Fibroblast of lung (primary cell): ENCODE measurements at places on chromosomes 7 and 10.

DNA sequence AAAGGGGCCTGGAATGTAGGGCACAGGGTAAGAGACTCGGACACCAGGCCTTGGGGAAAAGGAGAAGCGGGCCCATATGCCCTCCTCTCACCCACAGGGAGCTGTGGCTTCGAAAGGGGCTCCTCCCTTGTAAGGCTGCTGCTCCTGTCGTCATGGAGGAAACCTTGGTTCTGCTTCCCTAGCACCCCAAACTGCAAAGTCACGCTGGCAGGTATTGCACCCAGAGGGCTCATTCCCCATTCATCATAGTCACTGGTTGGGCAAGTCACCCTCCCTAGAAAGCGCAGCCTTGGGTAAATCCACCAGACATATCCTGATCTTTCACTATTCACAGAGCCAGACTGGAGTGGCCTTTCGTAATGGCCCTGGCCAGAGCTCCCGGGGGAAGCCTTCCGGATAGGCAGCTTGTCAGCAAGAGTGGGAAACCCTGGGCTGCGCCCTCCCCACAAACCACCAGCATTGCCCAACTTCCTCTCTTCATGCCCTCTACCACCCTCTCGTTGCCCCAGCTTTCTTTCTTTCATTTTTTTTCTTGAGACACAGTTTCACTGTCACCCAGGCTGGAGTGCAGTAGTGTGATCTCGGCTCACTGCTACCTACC is 121.0 kb downstream of the HIP1 start:
- no peaks in the 10 kb centered on the region for H3K36me3 ChIP-seq
- DNase-seq: peak; percentile 6
- H3K4me1 ChIP-seq: no peaks in the 10 kb centered on the region
- H3K27me3 ChIP-seq: no peaks in the 10 kb centered on the region
- H3K27ac ChIP-seq: no peak overlapping the region
- H3K4me3 ChIP-seq: no peak overlapping the region

GRCh38 chr10:112213836-112214235 is 30.3 kb upstream of the GPAM start:
- H3K36me3 ChIP-seq: no peaks in the 10 kb centered on the region
- H3K4me3 ChIP-seq: no peak overlapping the region
- no peaks in the 10 kb centered on the region for H3K4me1 ChIP-seq
- no peak for DNase-seq
- no peak overlapping the region for H3K27ac ChIP-seq

DNA sequence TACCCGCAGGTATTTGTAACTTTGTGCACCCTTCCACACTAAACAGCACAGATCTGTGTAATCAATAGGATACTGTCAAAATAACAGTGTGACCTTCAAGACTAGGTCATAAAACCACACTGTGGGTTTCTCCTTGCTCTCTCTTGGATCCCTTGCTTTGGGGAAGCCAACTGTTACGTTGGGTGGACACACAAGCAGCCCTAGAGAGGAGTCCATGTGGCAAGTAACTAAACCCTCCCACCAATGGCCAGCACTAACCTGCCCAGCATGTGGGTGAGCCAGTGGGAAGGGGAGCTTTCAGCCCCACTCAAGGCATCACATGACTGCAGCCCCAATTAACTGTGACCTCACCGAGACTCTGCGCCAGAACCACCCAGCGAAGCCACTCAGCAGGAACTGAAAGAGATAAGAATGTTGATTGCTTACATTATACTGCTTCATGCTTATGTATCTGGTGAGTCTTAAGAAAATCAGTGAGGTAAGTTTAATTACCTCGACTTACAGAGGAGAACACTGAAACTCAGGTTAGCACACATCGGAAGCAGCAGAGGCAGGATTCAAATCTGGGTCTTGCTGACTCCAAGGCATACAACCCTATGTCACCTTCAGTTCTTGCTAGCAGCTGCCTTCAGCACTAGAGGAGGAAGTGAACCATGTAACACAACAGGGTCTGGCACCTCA is 9.4 kb upstream of the ZC3HAV1 start:
- no peak for DNase-seq
- no peaks in the 10 kb centered on the region for H3K4me1 ChIP-seq
- no peaks in the 10 kb centered on the region for H3K36me3 ChIP-seq

GRCh38 chr10:42935466-42935865 is 141.4 kb upstream of the RET start:
- peaks cover 6% of the 10 kb centered on the region for H3K27me3 ChIP-seq
- no peak overlapping the region for H3K4me3 ChIP-seq
- H3K36me3 ChIP-seq: no peaks in the 10 kb centered on the region
- no peaks in the 10 kb centered on the region for H3K4me1 ChIP-seq
- H3K27ac ChIP-seq: no peak overlapping the region

DNA sequence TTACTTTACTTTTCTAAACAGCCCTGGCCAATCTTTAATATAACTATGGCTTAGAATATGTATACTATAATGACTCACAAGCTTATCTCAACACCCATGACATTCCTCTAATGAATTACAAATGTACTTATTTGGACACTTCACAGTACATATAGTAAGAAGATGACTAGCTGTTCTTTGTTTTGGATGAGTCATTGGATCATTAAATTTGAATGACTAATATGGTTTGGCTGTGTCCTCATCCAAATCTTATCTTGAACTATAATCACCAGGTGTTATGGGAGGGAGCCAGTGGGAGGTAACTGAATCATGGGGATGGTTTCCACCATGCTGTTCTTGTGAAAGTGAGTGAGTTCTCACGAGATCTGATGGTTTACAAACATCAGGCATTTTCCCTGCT is 807.5 kb upstream of the SORCS1 start:
- H3K27me3 ChIP-seq: no peaks in the 10 kb centered on the region
- H3K27ac ChIP-seq: no peak overlapping the region
- H3K4me3 ChIP-seq: no peak overlapping the region
- no peaks in the 10 kb centered on the region for H3K4me1 ChIP-seq
- peak; percentile 86 for DNase-seq

DNA sequence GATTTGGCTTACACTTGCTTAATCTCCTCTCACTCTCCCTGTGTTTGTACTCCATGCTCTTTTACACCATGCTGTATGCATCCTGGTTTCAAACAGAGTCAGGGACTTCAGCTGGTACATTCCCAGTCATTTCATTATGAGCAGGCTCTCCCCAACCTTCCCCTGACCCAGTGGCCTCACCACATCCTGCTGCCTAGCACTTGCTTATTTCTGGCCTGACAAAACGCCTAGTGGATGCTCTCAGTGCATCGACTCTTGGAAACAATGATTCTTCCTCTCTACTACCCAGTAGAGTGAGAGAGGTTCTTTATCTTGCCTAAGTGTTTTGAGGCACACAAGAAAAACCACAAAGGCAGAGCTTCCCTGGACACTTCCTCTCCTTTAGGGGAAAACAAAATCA is 63.4 kb downstream of the CAV1 start:
- no peaks in the 10 kb centered on the region for H3K27me3 ChIP-seq
- DNase-seq: peak; percentile 73
- H3K36me3 ChIP-seq: no peaks in the 10 kb centered on the region

DNA sequence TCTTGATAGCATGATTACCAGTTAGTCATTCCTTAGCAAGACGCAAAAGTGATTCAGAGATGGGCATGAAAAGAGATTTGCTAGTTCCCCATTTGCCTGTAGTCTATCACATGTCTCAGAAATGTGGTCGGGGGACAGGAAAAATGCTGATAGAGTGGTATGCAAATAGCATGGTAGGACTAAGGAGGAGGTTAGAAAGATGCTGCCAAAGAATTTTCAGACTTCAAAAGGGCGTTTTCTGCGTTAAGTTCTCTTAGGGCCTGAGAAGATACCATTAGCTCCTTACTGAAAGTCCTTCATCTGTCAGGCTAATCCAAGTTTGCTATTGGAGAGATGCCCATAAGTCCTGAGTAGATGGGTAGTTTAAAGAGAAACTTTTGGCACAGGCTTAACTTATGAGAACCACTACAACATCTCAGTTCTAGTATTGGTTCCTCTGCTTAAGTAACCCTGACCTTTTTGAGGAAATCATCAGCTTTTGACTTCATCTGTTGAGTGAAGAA is 2.7 kb downstream of the CALD1 start:
- H3K36me3 ChIP-seq: peaks cover 2% of the 10 kb centered on the region
- H3K4me1 ChIP-seq: peaks cover 18% of the 10 kb centered on the region
- H3K4me3 ChIP-seq: peak overlapping the region; percentile 98
- no peak for DNase-seq
- no peaks in the 10 kb centered on the region for H3K27me3 ChIP-seq

DNA sequence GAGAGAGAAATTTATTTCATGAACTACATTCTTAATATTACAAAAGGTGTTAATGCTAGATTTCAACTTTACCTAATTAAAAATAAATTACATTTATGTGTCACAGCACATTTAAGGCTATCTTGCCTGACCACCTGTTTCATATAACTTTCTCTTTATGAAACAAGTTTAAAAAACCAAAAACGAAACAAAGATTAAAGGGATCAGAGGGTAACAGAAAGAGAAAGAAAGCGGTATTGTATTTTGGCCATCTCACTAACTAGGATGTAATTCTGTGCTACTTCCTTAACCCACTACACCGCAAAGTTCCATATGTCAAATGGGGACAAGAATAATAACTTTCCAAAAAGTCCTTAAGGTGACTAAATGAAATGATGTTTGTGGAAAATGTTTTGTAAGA is 6.3 kb upstream of the RHOBTB1 start:
- no peak for DNase-seq
- no peaks in the 10 kb centered on the region for H3K36me3 ChIP-seq
- no peaks in the 10 kb centered on the region for H3K4me1 ChIP-seq
- H3K27me3 ChIP-seq: no peaks in the 10 kb centered on the region
- H3K27ac ChIP-seq: no peak overlapping the region
- no peak overlapping the region for H3K4me3 ChIP-seq

GRCh38 chr7:33958104-33958503 is 52.8 kb downstream of the BMPER start:
- no peak overlapping the region for H3K4me3 ChIP-seq
- DNase-seq: peak; percentile 37
- H3K27ac ChIP-seq: no peak overlapping the region
- no peaks in the 10 kb centered on the region for H3K27me3 ChIP-seq

- no peak overlapping the region for H3K4me3 ChIP-seq
- peaks cover 6% of the 10 kb centered on the region for H3K4me1 ChIP-seq
- DNase-seq: no peak
Observed at GRCh38 chr7:87341441-87341840, 4.0 kb upstream of the CROT start.

DNA sequence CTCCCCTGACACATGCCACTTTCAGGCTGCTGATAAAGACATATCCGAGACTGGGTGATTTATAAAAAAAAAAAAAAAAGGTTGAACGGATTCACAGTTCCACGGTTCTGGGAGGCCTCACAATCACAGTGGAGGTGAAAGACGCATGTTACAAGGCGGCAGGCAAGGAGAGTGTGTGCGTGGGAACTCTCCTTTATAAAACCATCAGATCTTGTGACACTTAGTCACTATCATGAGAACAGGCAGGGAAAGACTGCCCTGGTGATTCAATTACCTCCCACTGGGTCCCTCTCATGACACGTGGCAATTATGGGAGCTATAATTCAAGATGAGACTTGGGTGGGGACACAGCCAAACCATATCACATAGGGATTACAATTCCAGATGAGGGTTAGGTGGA is 181.5 kb downstream of the TCERG1L start:
- H3K36me3 ChIP-seq: no peaks in the 10 kb centered on the region
- no peaks in the 10 kb centered on the region for H3K27me3 ChIP-seq
- H3K4me1 ChIP-seq: no peaks in the 10 kb centered on the region
- no peak overlapping the region for H3K4me3 ChIP-seq
- no peak overlapping the region for H3K27ac ChIP-seq
- DNase-seq: no peak

DNA sequence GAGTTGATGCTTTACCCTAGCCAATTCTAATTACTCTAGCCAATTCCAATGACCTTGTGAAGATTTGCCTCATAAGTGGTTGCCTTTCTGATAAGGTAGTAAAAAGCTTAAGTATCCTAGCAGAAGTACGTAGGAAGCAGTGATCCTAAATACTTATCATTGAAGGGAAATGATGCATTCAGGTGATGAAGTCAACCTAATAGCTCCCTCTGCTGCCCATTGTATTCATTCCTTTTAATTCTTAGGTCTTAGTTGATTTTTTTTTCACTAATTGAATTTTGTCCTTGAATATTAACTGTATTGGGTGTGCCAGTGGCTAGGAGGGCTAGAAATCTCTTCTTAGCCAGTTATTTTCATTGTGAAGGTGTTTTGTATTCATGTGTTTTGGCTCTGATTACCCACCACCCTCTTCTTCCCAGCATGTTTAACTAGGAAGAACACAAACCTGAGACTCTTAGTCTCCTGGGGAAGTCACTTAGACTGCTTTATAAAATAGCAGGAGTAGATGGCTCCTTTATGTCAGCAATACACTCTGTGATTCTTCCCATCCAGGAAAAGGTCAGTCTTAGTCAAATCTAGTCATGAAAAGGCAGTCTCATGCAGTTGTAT is 46.3 kb downstream of the PLEKHA8 start:
- no peaks in the 10 kb centered on the region for H3K27me3 ChIP-seq
- H3K27ac ChIP-seq: no peak overlapping the region
- DNase-seq: peak; percentile 70

DNA sequence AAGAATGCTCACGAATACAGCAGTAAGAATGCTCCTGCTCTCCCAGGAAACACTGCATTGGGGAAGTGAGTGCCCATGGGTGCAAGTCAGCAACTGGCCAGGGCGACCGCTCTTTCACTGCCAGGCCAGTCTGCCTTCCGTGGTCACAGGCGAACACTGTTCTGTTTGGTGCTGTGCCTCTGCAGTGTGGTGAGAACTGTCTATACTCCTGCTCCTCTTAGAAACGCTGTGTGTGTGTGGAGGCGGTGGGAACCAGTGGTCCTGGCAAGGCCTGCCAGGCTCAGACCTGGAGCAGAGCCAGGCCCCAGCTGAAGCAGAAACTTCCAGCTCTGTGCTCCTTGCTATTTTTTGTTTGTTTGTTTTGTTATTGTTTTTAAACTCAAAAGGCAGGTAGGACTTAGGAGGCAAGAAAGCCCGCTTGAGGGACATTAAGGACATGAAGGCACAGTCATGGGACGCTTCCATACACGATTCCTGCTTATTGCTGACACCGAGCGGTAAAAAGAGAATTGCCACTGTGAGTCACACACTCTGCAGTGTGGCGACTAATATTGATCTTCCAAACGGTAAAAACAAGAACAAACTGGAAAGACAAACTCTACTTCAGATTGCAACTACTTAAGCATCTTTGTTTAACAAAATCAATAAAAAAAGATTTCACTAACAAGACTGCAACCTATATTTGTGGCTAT is 430.8 kb downstream of the DNAJB6 start:
- H3K36me3 ChIP-seq: no peaks in the 10 kb centered on the region
- DNase-seq: no peak
- no peaks in the 10 kb centered on the region for H3K4me1 ChIP-seq
- no peaks in the 10 kb centered on the region for H3K27me3 ChIP-seq
- H3K4me3 ChIP-seq: no peak overlapping the region
- H3K27ac ChIP-seq: no peak overlapping the region
